CD8-positive, alpha-beta T cell (primary cell): ENCODE measurements at places on chromosomes 6 and 20.

- no peak for DNase-seq
These were observed 37.2 kb upstream of the PTPN1 start for GRCh38 chr20:50472693-50473664.

DNA sequence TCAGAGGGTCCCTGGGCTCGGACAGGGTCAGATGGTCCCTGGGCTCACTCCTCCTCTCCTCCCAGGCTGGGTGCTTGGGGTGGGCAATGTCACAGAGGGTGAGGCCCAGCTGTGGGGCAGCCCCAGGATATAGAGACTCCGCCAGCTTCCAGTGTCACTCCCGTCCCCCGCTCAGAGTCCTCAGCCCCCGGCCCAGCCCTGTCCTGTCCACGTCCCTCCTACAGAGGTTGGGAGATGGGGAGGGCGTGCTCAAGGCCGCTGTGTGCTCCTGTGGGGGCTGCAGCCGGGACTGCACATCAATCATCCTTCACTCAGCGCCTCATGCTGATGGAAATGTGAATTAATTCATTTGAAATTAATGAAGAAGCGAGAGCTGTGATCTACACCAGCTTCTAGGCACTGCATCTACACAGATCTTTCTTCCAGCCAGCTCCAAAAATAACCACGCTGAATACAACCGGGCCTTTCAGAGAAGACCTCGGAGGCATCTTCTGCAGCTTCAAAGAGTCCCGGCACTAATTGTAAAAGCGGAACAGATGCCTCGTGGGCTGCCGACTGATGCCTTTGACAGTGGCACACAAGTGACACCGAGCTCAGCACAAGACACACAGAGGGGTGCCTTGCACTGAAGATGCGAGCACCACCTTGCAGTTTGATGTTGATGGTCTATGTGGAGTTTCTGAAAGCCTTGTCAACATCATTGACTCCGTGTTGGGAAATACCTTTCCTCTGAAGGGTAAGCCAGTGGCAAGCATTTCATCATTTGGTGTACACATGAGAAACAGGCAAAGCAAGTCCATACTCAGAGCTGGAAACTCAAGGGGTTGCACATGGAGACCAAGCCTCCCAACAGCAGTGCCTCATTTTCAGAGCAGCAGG, 39.3 kb downstream of the DACT2 start:
- DNase-seq = no peak

- DNase-seq = no peak
These were observed 347.8 kb upstream of the HS3ST5 start for GRCh38 chr6:114690625-114691024.

DNA sequence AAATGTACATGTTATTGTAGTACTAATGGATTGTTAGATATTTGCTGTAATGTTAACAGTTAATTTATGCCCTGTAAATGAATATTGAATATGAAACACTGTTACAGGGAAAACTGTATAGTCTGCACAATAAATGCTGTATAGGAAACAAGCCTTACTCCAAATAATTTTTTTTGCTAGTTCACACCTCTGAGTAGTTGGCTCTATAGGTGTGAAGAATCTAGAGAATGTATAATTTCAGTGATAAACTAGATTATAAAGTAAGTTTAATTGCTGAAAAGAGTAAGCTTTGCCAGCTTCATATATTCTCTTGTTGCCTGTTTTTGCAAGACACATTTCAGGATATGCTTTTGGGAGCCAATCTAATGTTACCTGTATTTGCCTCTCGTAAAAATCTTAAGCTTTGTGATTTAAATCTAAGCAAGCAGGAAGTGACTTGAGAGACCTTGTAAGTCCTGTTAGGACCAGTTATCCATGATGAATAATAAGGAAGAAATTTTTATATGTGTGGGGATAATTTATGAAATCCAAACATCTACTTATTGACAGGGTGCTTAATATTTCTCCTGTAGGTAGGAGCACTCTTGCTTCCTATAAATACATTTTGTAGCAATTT, 232.4 kb downstream of the ZFAND3 start:
- DNase-seq = no peak

- no peak for DNase-seq
These were observed 7.9 kb upstream of the COL12A1 start for GRCh38 chr6:75213732-75214131.

- no peak for DNase-seq
These were observed 28.9 kb upstream of the RIPK1 start for GRCh38 chr6:3039384-3039783.

GRCh38 chr6:11009353-11009752, 34.8 kb downstream of the ELOVL2 start:
- DNase-seq = no peak

DNA sequence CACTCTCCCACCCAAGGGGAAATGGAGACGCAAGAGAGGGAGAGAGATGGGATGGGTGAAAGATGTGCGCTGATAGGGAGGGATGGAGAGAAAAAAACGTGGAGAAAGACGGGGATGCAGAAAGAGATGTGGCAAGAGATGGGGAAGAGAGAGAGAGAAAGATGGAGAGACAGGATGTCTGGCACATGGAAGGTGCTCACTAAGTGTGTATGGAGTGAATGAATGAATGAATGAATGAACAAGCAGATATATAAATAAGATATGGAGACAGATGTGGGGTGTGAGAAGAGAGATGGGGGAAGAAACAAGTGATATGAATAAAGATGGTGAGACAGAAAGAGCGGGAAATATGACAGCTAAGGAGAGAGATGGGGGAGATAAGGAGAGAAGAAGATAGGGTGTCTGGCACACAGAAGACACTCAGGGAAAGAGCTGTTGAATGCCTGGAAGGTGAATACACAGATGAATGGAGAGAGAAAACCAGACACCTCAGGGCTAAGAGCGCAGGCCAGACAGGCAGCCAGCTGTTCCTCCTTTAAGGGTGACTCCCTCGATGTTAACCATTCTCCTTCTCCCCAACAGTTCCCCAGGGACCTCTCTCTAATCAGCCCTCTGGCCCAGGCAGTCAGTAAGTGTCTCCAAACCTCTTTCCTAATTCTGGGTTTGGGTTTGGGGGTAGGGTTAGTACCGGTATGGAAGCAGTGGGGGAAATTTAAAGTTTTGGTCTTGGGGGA, 754 bp downstream of the TNF start:
- DNase-seq = no peak

DNA sequence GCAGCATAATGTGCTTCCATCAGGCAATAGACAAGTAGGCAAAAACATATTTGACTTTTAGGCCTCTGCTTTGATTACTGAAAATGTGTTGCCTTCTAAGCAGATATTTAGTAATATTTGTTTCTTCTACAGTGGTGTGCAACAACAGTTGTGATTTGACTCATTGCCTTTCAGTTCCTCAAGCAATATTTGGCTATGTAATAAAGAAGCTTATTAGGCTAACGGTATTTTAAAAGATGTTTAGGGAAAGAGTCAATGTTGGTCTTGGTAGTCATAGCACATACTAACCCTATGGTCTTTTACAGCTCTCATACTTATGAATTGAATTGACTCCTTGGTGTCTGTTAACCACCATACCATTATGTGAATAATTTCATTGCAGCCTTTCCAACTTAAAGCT, 124.1 kb downstream of the GRIK2 start:
- no peak for DNase-seq

- no peak for DNase-seq
These were observed 25.6 kb upstream of the MBOAT1 start for GRCh38 chr6:20237677-20238460.
